NCI-H187 treated with DMSO at 0.1 percent for 48 hours (cell line): ENCODE measurements at places on chromosomes 1 and 21.

DNA sequence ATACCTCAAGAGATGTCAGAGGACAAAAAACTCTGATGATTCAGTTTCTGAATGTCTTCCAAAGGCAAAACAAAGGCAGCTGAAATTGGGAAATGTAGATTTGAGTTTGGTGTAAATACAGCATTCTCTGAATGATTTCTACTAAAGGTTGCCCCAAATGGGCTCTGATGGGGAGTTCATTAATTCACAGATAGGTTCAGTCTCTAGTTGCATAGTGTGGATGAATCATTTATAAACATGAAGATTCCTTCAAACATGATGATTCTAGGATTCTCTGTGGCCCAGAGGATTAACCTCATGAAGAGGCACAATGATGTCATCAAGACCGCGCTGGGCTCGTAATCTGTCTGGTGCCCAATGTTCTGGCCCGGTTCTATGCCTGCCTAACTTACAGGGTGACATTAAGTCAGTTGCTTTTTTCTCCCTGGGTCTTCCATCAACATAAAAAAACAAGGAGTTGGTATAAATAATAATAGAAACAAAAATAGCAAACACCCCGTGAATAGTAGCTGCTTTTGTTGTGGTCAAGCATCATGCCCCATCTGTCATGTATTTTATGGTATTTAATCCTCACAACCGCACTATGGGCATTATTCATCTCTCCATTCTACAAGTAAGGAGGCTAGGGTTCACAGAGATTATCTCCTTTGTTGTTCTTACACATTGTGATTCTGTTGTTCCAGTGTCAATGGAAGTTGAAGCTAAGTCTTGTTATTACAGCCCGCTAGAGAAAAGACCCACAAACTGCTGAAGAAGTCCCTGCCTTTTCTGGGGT is 509.6 kb upstream of the USP24 start:
- no peak for DNase-seq

GRCh38 chr1:226051365-226051764 is 11.2 kb upstream of the H3-3A start:
- DNase-seq: no peak

GRCh38 chr1:91594383-91595055 is 93.9 kb downstream of the CDC7 start:
- no peak for DNase-seq

GRCh38 chr1:169644297-169644696 is 14.4 kb upstream of the SELP start:
- DNase-seq: no peak

DNA sequence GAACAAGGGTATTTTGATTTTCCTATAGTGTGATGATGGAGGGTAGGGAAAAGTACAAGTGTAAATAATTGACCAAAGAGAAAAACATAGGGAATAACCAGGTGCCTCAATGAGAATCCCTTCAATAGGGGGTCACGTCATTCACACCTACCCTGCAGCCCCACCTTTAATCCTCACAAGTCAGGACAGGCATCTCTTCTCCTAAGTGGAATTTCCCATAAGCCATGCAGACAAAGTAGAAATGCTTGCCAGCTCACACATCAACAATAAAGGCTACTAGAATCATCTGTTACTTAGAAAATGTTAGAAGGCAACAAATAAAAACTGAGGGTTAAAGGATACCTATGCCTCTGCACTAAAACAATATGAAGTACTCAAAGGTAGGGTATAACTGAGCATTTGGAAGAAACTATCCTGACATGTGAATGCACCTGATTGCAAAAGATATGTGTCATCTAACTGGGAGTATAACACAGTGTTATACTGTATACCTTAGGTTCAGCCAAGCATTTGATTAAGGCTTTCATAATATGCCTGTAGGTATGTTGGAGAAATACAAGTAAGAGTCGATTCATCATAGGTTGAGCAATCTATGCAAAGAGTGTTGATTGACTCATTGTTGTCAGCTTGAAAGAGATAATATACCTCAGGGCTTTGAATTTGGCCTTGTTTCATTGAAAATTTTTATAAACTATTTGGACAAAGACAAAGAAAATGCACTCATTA is 32.4 kb upstream of the ATP1A1 start:
- DNase-seq: no peak

GRCh38 chr1:81714636-81715035 is 86.1 kb upstream of the ADGRL2 start:
- DNase-seq: no peak

GRCh38 chr1:67679691-67680090 is 5.3 kb upstream of the GADD45A start:
- DNase-seq: no peak

GRCh38 chr1:79295967-79296366 is 289.4 kb upstream of the ADGRL4 start:
- DNase-seq: no peak

GRCh38 chr21:38819719-38820159 is 14.0 kb downstream of the ETS2 start:
- DNase-seq: no peak

- no peak for DNase-seq
These were observed 23.6 kb downstream of the ATP2B4 start for GRCh38 chr1:203649999-203650836.

GRCh38 chr1:218525031-218525430 is 179.9 kb downstream of the TGFB2 start:
- DNase-seq: no peak

DNA sequence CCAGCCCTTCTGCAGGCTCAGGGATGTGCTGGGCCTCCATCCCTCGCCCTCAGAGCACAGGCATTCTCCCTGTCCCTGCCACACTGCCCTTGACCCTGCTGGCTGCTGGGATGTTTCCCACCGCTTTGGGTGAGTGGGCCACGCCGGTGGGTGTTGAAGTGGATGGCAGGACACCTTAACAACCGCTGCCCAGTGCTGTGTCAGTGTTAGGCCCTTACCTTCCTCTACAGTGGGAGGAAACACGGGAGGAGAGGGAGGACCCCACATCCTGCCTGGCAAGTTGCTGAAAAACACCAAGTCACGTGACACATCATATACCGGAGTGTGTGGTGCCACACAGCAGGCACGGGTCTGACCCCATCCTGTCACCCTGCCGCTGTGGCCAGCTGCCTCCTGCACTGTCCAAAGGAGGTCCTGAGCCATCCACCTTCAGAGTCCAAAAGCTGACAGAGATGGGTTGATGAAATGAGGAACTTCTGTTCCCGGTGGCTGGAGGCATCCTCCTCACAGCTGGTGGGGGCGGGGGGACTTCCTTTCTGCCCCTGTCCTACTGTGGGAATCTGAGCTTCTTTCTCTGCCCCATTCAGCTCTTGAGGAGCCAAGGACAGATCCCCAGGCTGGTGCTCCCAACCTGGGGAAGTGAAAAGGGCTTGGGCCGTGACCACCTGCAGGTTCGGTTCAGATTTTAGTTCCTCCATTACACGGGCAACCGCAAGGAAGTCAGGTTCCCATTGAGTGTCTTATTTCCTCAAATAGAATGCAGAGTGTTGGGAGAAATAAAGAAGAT is 3.2 kb upstream of the THEMIS2 start:
- no peak for DNase-seq

DNA sequence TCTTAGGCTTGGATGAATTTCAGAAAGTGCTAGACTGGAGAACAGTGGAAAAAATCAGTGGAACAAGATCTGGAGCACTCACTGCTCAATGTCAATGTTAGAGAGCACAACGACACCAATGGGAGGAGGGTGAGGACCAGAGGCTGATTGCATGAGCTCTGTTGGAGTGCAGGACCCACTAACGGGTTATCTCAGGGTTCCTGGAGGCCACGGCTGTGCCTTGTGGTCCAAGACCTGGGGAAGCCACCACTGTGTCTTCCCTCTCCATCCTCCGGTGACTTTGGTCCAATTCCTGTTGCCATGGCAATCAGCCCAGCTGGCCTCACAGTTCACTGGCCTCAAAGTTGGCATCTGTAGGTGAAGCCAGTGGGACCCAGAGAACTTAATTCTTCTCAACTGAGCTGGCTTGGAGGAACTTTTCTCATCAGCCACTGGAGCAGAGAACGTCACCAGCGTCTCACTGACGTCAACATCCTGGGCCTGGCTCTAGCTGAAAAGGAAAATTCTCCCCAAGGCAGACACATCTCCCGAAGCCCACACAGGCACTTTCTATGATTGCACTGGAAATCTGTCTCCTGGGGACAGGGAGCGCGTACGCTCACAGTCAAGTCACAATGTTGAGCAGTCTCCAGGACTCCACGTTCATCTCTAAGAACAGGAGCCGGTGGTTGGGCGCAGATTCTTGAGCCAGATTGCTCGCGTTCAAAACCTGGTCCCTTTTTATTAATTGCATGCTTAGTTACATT is 21.9 kb upstream of the GPR157 start:
- no peak for DNase-seq

DNA sequence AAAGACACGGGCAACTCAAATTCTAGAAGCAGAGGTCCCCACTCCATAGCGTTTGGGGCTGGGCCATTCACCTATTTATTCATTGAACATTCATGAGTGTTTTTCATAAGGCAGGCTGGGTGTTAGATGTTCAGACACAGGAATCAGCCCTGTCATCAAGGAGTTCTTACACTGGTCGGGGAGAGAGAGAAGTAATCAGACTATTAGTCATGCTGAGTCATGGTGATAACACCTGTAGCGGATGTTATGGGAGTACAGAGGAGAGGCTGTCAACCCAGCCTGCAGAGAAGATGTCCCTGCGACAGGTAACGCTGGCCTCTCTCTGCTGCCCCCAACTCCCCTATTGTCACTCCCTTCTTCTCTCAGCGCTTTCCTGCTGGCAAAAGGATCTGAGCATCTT is 17.2 kb downstream of the LY9 start:
- DNase-seq: no peak
